ENCODE measurements at places on chromosomes 7 and 10.

GRCh38 chr7:37480041-37481031, 31.7 kb upstream of the ELMO1 start:
- DNase-seq = no peak

- peak; percentile 84 for DNase-seq
Measured at GRCh38 chr7:128883622-128884448, 21.2 kb downstream of the ATP6V1F start.

GRCh38 chr7:96973986-96974385, 31.4 kb upstream of the DLX6 start:
- DNase-seq = no peak

GRCh38 chr7:157386979-157387800, 50.4 kb downstream of the DNAJB6 start:
- DNase-seq = peak; percentile 78

GRCh38 chr10:3820255-3820654, 35.2 kb upstream of the KLF6 start:
- no peak for DNase-seq

DNA sequence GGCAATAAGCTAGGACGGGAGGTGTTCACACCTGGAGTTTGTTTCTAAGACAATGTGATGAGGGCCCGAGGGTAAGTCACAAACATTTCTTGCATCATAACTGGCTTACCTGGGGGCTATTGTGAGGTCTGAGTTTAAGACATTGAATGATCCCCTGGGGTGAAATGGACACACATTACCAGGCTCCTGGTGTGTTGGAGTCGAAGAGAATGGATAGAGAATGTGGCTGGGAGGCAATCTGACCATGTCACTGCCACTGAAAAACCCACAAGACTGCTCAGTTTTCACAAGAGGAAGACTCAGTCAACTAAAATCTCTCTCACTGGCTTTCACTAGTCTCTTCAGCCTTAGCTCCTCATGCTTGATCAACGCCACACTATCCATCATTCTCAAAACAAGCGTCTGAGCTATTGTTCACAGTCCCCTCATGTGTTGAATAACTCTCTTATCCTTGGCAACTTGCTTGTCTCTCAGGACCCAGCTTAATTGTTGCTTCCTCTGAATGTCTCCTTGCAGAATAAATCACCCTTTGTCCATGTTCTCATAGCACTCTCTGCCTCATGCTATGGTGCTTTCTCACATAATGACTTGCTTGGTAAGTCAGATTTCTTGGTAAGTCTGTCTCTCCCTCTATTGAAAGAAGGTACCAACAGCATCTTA, at the start of gene C10orf120:
Gene C10orf120 (minus strand): TSS at position 51 of the 660 bp plus-strand sequence. CDS start 56 bp downstream, outside the sequence.
- DNase-seq = no peak

DNA sequence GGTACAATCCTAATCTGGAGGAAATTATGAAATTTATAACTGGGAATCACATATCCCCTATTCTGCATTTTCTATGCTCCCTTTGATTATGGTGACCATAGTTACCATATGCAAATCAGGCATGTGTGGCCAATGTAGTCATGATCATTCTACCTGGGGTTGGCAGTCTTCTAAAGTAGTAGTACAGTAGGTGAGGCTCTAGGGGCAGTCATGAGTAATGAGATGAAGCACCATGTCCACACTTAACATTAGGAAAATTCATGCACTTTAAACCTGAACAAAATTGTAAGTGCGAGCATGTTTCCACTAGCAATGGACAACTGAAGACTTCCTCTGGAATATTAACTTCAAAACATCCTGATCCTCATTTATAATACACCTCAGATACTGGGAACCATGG, 545.9 kb downstream of the SUGCT start:
- DNase-seq = no peak

GRCh38 chr10:55374060-55374459, 573.0 kb upstream of the PCDH15 start:
- DNase-seq = no peak

GRCh38 chr7:123751821-123752220, 3.0 kb upstream of the WASL start:
- no peak for DNase-seq

DNA sequence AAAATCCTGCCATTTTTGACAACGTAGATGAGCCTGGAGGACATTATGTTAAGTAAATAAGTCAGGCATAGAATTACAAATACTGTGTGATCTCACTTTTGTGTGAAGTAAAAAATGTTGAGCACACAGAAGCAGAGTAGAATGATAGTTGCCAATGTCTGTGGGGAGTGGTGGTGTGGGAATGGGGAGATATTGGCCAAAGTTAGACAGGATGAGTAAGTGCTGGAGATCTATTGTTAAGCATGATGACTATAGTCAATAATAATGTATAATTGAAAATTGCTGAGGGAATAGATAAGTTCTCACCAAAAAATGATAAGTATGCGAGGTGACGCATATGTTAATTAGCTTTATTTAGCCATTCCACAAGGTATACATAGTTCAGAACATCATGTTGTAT, 92.0 kb downstream of the GPR85 start:
- DNase-seq = no peak

- DNase-seq = no peak
Measured at GRCh38 chr10:121332829-121333765, 265.1 kb downstream of the FGFR2 start.

DNA sequence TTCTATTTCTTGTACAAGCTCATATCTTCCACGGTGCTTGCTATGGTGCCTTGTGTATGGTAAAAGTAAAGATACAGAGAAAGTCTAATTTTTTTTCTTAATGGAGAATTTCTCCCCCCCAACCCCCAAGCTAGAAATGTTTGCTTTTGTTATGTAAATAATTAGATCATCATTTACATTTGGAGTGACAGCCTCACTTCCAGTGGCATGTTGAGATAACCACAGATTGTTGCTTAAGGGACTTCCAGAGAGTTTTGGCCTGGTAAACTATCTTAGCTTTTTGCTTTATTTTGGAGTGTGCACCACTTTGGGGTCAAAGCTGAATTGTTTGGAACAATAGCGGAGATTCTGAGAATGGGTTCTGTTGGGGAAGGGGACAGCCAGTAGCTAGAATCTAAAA, 129.7 kb downstream of the ZNF365 start:
- DNase-seq = no peak

DNA sequence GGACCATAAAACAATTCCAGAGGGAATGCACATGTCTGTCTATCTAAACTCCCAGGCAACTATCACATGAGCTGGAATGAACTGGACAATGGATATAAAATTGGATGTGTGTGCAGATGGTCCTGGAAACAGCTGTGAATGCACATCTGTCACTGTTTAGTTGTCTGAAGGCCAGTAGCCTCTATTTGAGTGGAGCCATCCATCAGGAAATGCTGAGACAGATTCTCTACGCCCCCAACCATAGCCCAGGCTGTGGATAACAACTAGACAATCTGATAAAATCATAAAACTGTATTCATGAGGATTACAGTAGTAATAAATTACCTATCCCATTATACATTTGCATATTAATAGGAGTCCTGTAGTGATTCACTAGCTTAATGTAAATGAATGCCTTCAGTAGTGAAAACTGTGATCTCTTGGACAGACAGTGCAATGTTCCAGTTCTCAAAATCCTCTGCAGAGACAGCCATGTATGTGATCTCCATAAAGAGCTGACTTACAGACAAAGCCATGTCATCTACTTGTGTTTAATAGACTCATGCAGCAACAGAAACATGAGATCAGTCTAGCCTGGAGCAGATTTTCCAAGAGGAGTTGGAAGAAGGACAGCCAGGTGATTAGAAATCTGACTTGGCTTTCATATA, 907.6 kb downstream of the KCNMA1 start:
- no peak for DNase-seq

DNA sequence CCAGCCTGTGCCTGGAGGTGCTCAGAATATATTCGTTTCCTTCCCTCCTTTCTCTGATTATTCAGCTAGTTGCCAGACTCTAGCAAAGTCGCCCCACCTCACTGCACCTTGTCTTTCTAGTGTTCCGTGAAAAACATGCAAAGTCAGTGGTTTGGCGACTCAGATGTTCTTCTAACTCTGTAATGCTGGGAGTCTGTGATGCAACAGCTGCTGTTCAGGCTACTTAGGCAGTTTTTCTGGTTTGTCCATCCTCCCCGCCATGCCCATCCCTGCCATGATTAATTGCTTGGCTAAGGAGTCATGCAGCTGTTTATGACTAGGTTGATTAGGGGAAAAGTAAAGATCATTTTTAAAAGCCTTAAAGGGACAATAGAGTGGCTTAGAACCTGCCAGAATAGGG, 99.4 kb downstream of the MTPN start:
- no peak for DNase-seq

DNA sequence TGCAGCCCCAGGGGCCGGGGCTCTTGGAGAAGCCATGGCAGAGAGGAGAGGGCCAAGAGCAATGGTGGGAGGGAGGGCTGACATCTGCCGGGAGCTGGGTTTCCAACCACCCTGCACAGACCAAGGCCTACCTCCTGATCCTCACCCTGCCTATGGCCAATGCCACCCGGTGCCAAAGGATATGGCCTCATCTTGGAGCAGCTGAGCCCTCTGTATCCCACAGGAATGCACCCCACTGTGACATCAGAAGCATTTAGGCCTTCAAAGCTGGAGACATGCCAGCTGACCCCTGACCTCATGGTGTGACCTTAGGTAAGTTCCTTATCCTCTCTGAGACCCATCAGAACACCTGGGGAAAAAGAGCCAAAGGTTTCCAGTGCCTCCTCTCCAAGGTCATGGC, 113.6 kb upstream of the ZMIZ1 start:
- no peak for DNase-seq

DNA sequence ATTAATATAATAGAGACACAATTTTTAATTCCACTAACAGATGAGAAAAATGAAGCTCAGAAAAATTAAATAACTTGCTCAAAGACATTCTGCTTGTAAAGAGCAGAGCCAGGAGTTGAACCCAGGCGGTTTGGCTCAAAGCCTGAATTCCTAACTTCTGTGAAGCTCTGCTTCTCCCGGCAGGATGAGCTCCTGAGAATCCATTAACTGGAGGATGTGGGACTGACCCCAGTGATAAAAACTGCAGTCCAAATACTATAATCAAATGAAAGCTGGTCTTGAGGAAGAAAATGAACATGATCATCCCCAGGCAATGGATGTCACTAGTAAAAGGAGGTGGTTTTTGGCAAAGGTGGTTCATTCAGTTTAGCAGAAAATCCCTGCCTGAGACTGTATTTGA, 898.2 kb downstream of the CCSER2 start:
- DNase-seq = no peak

- DNase-seq = no peak
Measured at GRCh38 chr10:112025228-112025627, 158.3 kb downstream of the GPAM start.

GRCh38 chr10:100364175-100364574, 17.1 kb downstream of the SCD start:
- DNase-seq = no peak

DNA sequence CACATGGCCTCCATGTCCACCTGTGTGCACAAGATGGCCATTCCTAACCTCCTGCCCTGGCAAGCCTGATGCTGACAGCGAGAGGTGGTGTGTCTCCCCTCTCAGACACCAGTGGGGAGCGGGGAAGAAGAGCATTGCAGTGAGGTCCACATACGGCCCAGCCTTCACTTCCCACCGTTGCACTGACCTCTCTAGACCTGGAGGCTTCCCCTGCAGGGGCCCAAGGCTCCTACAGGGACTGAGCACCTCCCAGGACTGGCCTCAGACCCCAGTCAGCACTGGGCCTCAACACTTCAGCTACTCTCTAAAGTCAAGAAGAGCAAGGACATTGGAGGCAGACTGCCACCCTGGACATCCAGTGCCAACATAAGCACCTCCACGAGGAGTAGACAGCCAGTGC, 15.9 kb downstream of the STK32C start:
- peak; percentile 15 for DNase-seq

DNA sequence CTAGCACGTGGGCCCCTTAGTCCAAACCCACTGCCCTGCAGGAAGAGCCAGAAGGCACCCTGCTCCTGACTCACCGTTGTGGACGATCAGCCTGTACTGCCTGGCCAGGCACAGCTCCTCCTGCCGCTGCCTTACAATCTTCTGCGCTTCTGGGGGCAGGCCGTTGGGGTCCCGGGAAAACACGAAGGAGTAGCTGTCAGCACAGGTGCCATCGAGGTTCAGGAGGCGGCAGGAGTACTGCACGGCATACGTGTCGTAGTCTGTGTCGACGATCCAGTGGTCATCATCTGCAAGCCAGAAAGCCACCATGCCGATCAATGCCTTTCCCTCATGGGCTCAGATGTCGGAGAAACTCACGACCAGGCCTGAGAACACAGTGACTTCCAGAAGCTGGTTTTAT, 7.3 kb downstream of the RBP4 start:
- DNase-seq = no peak

DNA sequence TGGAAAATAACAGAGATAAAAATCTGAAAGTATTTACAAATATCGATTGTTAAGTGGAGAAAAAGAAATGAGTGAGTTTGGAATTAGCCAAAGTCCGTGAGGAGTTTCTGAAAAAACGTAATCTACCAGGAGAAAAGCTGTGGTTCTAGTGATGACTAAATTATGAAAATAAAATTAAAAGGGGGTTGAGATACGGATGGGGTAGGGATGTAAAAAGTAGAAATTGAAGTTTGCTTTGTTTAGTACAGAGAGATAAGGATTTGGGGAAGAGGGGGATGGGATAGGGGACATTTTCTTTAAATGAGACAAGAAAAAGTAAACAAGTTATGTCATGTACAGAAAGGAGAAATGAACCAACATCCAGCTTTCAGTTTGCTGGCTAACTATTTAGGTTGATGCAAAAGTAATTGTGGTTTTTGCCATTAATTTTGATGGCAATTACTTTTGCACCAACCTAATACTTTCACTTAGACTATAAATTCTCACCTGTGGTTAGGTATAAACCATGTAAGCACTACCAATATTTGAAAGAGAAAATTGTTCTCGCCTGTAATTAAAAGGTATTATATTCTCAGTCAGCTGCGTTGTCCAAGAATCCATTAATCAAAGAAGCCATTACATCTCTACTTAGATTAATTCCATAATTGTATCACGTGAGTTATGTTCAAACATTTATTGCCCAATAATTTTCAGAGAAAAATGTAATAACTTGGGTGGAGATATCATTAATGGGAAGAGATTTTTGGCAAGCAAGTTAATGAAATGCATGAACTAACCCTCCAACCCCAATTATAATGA, 143.0 kb upstream of the NRP1 start:
- no peak for DNase-seq

DNA sequence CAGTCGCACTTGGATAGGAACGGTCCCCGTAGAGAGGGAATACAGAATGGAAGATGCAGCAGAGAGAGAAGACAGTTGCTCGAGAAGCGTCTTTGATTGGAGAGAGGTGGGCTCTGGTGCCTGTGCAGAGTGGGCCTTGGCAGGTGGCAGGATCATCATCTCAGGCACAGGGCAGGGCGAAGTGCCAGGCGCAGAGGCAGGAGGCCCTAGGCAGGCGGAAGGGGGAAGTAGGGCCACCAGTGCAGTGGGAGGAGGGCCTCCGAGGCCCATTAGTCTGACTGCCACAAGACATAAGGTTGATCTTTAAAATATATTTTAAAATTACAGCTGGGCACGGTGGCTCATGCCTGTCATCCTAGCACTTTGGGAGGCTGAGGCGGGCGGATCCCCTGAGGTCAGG, 10.1 kb downstream of the CARD11 start:
- DNase-seq = no peak

DNA sequence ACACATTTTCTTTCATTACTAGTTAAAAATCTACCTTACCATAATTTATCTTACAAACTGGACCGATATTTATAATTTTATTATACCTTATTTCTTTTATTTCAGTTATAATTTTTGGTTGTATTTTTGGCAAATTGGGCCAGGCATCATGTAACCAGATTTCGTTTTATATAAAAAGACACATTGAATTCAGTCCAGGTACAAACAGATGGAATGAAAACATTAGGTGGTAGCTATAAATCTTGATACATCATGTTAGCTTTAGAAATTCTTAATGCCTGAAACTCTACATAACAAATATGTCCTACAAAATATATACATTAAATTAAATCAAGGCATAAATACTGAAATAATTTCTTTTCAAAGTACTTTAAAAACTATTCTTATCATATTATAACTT, 73.1 kb downstream of the SLC13A1 start:
- no peak for DNase-seq
